ENCODE measurements at places on chromosomes 12 and 14. TPM values are rescaled to one million over a fixed set of nuclear protein-coding genes. Genes with fewer than 3 reads are reported as not detected.

TMCC3 gene
- 9.8 TPM for total RNA-seq

AQP6 gene
- total RNA-seq: 0.20 TPM

DNA sequence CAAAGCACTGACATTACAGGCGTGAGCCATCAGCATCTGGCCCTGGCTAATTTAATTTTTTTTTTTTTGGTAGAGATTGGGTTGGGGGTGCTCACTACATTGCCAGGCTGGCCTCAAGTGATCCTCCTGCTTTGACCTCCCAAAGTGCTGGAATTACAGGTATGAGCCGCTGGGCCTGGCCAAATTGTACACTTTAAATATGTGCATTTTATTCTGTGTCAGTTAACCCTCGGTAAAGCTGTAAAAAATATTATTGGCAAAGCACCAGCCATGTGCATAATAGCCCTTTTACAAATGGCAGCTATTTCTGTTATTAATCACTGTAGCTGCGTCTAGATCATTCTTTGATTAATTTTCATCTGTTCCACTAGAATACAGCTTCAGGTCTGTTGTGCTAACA lies 12.0 kb downstream of the TMEM119 start:
- no peak for DNase-seq

PTPRQ gene
- total RNA-seq: 0.49 TPM

GRCh38 chr14:105491366-105491973 lies 424 bp downstream of the TEDC1 start:
- DNase-seq: peak; percentile 76

- no peak for DNase-seq
These were observed 15.2 kb downstream of the GUCY2C start for GRCh38 chr12:14681190-14681589.

NCOR2 gene
- 71.2 TPM for total RNA-seq

- no peak for DNase-seq
These were observed 593 bp downstream of the PIP4P1 start for GRCh38 chr14:20460458-20461224.

ESR2 gene
- 1.5 TPM for total RNA-seq

HOXC9 gene
- 4.0 TPM for total RNA-seq

GRCh38 chr12:103626498-103626897 lies 39.4 kb downstream of the STAB2 start:
- no peak for DNase-seq

- DNase-seq: peak; percentile 38
These were observed at the start of gene NTF3 for GRCh38 chr12:5432011-5432400. TSS of gene NTF3 (plus strand) at chr12:5432108. CDS start at chr12:5432325, 217 bp downstream.

- DNase-seq: no peak
These were observed 12.9 kb upstream of the FAM181A start for GRCh38 chr14:93914278-93914677.

- no peak for DNase-seq
These were observed 331.4 kb downstream of the MED13L start for GRCh38 chr12:115946092-115946491.

GRCh38 chr12:49026101-49026500 lies 7.5 kb upstream of the PRKAG1 start:
- no peak for DNase-seq

DNA sequence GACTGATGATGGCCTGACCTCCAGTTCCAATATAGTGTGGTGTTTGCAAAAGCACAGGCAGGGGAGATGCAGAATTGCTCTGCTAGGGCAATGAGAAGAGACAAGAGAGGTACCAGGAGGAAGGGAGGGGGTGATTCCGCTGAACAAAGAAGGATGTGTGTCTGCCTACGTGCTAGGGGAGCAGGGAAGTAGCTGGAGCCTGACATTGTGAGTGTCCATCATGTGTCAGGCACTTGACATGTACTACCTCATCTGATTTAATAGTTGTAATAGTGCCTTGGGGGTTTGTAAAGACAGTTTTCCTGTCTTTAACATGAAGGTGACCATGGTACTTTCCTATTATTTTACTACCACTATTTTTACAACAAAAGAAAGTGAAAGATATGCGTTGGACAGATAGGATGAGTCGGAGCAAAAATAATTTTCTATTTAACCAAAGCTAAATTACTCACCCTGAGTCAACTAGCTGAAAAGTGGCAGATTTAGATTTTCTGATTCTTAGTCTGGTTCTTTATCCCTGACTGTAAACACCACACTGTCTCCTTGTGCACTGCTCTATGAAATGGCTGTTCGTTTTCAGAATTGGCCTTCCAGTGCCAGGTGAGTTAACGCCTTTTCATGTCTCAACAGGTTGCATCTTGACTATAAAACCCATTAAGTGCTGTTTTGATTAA lies 33.7 kb upstream of the TEAD4 start:
- no peak for DNase-seq

GRCh38 chr12:106434526-106434925 lies 77.0 kb downstream of the POLR3B start:
- no peak for DNase-seq

DNA sequence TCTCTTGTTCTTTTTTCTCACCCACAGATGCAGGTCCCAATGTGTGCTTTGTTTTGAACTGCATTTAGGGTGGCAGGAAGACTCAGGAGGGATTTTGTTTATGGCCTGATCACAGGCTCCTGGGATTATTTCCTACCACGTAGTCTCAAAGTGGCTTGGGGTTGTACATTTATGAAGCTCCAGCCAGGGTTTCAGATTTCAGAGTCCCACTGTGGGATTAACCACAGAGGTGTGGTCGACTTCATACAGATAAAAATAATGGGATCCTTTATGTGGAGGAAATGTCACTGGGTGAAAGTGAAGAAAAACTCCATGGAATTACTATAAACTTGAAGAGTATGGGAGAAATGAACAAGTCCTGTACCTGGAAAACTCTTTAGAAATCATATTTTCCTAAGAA lies 14.2 kb upstream of the PPP1R1A start:
- no peak for DNase-seq

GRCh38 chr12:127515941-127516340 lies 751.0 kb upstream of the TMEM132C start:
- DNase-seq: no peak

- no peak for DNase-seq
These were observed 234.2 kb upstream of the ARHGAP5 start for GRCh38 chr14:31842899-31843298.

DNA sequence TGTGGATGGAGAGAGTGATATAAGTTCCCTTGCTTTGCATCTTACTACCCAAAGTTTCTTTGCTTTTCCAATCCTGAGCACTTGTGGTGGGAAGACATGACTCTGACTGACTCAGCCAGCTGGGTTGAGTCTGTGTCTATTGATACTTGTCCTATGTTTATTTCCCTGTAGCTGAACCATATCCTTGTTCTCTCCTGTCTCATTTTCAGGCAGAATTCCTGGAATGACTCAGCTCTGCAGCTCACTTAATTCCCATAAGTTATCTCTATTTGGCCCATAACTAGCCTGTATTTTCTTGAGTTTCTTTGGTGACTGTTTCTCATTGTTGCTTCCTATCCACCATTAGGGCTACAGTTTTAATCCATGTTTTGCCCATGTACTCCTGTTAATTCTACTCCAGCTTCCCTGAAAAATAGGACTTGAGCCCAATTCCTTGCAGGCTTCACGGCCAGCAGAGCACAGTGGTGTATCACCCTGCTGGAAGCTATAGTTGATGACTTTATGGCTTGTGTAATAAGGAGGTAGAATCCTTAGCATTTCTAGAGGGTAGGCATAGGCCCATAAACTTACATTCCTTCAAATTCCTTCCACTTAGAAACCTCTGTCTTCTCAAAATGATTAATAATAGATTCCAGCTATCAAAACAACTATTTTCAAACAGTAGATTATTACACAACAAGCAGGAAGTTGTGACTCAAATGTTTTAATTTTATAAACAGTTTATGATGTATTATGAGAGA lies 183.1 kb downstream of the TMTC3 start:
- DNase-seq: peak; percentile 20

GRCh38 chr12:108649126-108649525 lies 15.4 kb upstream of the SELPLG start:
- no peak for DNase-seq

DNA sequence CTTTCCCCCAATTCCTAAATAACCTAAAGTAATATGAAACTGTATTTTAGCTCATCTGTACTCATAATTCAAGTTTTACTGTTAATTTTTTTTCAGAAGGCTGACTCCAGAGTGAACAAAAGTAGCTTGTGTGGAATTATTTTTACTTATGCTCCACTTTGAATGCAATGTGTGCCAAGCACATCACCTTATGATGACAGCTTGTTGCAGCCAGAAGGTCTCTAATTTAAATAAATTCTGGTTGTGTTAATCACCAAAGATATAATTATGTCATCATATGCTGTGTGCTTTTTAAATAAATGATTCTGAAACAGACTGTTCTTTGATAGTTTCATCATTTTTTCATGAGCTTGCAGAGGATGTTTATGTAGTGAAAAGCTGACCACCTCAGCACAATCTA lies 283.1 kb downstream of the TMEM117 start:
- no peak for DNase-seq

GRCh38 chr12:47993491-47993890 lies 10.8 kb downstream of the COL2A1 start:
- DNase-seq: no peak

DNA sequence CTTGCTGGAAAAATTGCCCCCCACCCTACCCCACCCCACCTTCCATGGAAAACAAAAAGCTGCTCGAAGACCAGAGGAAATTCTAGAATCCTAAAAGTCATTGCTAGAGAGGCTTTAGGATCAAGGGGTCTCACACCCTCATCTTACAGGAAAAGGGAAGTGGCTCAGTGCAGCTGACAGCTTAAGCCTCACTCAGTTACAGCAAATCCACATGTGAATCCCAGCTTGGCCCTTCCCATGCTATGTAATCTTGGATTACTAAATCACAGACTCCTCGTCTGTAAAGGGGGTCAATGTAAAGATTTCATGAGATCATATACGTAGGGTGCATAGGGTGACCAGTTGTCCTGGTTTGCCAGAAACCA lies 25.9 kb downstream of the CMKLR1 start:
- peak; percentile 68 for DNase-seq

DNA sequence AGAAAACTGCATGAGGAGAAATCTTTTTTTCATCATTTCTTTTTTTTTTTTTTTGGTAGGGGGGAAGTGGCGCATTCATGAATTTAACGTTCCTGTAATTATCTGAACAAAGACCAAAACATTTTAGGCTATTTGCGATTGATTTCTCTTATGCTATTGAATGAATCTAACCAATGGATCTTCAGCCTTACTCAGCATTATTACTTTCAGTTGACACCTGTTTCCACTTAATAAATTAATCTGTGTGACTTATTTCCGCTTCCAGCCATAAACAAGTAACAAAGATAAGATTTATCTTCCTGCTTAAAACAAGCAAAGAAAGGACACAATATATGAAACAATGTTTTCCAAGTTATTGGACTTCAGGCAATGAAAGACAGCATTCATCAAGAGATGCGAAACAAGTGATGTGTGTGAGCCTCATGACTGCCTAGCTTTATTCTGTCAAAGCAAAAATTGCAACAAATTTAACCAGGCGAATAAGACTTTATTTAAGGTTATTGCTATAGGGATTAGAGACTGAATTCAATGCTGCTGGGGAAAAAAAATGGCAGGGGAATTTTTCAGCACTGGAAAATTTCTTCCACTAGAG lies 1026.9 kb downstream of the LRFN5 start:
- no peak for DNase-seq

- DNase-seq: no peak
These were observed 120.4 kb downstream of the CALM1 start for GRCh38 chr14:90517076-90517841.

- DNase-seq: no peak
These were observed 716 bp downstream of the RIOX1 start for GRCh38 chr14:73491256-73492042.

STYK1 gene
- total RNA-seq: 0.39 TPM

- no peak for DNase-seq
These were observed 328.8 kb upstream of the NOVA1 start for GRCh38 chr14:26926585-26926984.

GLIPR1L1 gene
- total RNA-seq: not detected

TEX52 gene
- total RNA-seq: not detected

DNA sequence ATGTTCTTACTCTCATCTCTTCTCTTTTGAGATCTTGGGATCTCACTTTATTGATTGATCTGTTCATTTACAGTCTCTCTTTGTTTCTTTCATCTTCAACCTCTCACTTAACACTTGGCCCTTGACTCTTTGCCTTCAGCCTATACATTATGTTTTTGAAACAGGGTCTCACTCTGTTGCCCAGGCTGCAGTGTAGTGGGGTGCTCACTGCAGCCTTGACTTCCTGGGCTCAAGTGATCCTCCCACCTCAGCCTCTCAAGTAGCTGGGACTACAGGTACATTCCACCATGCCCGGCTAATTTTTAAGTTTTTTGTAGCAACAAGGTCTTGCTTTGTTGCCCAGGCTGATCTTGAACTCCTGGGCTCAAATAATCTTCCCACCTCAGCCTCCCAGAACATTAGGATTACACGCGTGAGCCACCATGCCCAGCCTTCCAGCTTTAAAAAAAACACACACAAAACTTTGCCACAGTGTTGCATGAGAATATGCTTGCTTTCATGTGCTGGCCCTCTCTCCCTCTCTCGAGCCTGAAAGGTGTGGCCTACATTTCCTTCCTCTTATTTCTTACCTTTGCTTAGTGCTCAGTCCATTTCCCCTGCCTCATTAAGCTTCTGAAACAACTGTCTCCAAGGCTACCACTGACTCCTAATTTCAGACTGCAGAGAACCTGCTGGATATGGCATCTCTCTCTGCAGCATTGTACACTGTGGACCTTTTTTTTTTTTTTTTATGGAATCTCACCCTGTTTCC lies 9.9 kb downstream of the DIP2B start:
- no peak for DNase-seq

TECPR2 gene
- 8.5 TPM for total RNA-seq

FSCB gene
- total RNA-seq: 0.10 TPM

- DNase-seq: no peak
These were observed 19.9 kb upstream of the NEDD1 start for GRCh38 chr12:96886998-96887677.

- no peak for DNase-seq
These were observed 5.9 kb upstream of the MYO1A start for GRCh38 chr12:57055824-57056223.

GRCh38 chr14:55814873-55815272 lies 234.9 kb downstream of the KTN1 start:
- no peak for DNase-seq

DNA sequence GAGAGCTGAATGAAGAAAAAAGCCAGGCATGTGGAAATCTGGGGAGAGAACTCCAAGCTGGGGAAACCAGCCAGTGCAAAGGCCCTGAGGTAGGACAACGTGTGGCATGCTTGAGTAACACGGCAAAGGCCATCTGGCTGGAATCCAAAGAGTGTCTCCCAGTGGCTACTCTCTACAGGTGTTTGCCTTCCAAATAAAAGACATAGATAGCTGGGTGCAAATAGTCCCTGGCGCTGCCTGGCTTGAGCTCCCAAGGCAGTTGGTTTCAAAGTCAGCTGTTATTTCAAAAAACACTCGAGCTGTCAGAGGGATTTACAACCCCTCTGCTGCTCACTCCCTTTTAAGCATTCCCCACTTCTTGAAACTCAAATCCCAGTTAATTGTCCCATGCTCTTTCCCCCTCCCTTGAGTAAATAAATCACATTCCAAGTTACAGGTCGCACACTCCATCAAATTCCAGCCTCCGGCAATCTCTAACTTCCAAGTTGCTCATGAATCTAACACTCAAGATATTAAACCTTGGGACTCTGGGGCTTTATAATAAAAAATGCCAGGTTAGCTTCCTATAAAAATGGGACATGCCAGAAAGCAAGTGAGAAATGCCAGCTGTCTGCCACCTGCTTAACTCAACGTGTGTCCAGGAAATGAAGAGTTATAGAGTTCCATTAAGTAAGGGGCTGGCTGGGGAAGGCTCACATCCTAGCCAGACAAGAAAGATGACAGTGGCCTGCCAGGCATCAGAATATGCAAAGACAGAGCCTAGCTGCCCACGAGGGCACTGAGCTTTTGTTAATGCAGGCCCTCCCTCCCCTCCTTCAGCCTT lies 133.6 kb upstream of the NOS1 start:
- DNase-seq: no peak

NGB gene
- not detected for total RNA-seq

POU6F1 gene
- 4.8 TPM for total RNA-seq
